Upper lobe of right lung (tissue), 1 donor: ENCODE measurements at places on chromosomes 2 and 18. TPM values are rescaled to one million over a fixed set of nuclear protein-coding genes. Genes with fewer than 3 reads are reported as not detected.

DNA sequence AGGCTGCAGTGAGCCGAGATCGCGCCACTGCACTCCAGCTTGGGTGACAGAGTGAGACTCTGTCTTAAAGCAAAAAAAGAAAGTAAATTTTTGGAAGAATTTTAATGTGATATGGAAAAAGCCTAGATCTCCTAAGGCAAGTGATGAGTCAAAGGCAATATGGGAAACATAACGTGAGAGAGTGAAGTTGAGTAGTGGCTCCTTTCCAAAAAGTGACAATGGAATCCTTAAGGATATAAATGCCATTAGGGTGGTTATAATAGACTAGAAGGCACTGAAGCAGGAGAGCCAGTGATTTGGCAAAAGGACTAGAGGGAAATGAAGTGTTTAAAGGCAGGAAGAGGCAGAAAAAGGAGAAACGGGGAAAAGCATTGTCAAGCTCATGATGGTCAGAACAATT is 25.6 kb downstream of the ARHGAP28 start:
- no peak for DNase-seq

The ANKRD30BL gene
- not detected for total RNA-seq

GRCh38 chr2:174142290-174142689 is 106.0 kb downstream of the OLA1 start:
- no peak for DNase-seq

GRCh38 chr18:55334875-55335274 is 253.1 kb downstream of the TCF4 start:
- DNase-seq, result no peak

The NPPC gene
- total RNA-seq, result not detected

The ORC4 gene
- total RNA-seq, result 38.2 TPM

GRCh38 chr2:108304975-108305374 is 16.3 kb downstream of the SULT1C2 start:
- DNase-seq, result no peak

The MEP1B gene
- not detected for total RNA-seq

The CRIM1 gene
- total RNA-seq, result 158 TPM

The NYAP2 gene
- 0.93 TPM for total RNA-seq

The CCDC74A gene
- 1.2 TPM for total RNA-seq

DNA sequence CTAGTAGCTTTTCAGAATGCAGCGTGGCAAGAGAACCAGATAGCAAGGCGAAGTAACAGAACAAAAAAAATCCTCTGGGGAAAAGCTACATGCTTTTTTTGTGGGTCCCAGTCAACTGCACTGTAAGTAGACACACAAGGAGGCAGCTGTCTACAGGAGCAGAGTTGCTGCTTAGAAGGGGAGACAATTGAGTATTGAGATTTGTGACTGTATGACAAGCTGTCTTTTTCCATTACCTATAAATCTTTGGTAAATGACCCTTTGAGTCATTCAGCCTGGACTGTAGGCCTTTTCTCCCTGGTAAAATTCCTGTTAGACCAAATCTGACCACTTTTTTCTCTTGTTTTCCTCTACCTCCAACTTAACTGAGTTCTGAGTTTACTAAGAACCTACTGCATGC is 144.1 kb upstream of the FOSL2 start:
- DNase-seq, result no peak

- DNase-seq, result no peak
Measured at GRCh38 chr18:73852789-73853549, 294.7 kb downstream of the FBXO15 start.

The IRS1 gene
- total RNA-seq, result 10.6 TPM

DNA sequence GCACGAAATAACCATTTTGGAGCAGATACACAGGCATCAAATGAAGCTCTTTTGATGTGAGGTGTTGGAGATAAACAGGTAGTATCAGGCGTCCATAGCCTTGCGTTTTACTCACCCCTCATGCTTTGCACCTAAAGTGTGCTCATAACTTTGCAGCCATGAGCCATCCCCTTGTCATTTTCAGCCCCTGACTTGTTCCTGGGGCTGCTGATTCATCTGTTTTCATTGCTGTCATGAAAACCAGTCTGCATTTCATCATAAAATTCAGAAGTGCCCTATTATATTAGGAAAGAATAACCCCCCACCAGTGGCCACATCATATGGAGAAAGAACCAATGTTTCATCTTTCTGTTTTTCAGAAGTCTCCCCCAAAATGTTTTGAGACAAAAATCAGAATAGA is 329.7 kb upstream of the NRP2 start:
- no peak for DNase-seq
